ENCODE measurements at places on chromosomes 7 and 10.

DNA sequence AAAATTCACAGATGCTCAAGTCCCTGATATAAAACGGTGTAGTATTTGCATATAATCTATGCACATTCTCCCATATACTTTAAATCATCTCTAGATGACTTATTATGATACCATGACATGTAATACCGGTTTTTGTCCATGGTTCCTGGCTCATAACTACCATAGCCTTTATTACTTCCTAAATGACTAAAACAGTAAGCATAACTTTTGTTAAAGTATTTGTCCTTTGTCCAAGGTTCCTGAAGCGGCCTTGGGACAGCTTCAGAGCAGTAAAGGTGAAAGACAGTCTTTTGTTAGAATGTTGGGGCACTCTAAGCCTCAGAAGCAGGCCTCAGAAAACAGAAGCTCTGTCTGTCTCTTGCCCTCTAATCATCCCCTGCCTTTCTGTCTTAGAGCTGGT, 4.0 kb downstream of the CRCP start:
- no peak for DNase-seq

DNA sequence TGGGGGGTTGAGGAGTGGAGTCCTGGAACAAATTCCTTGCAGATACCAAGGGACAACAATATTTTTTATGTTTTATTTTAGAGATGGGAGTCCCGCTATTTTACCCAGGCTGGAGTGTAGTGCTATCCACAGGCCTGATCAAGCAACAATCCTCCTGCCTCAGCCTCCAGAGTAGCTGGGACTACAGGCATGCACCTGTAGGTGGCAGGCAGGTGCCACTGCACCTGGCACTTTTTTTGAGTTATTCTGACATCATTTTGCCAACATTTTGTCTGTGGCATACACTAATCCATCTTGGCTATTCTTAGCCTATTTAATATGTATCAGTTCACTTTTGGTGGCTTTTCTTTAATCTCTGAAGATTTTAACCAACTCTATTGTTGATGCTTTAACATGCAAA, 317.8 kb upstream of the MTPN start:
- no peak for DNase-seq

DNA sequence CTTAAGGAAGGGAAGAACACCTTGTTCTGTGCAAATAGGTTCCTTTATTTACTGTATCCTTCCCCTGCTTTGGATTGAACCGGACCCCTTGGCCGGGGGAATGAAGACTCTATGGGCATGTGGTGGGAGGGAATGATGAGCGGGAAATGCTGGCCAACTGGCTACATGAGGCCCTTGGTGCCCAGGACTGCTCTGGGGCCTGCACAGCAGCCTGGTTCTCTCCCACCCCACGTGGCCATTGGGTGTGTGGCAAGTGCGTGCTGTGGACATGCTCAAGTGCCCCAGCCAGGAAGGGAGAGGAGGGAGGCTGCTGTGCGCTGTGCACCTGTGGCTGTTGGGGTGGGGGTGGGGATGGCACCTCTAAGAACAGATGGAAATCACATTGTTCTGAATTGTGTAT, 917.0 kb upstream of the GHITM start:
- DNase-seq: no peak

DNA sequence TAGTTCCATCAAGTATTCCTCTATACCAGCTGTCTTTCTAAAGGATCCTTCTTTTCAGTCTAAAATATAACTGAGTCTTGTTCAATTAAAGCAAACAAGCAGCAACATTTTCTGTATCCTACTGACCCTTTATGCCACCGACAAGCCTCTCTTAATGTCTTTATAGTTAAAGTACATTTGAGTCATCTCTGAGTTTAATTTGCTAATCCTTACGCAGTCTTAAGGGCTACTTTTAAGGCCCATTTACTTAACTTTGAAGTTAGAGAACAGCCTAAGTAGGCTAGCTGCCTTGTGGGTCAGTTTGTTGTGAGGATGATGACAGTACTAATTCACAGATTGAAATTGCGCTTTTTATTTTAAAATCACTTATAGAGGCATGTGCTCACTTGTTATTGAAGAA, 265.5 kb upstream of the FERD3L start:
- no peak for DNase-seq

DNA sequence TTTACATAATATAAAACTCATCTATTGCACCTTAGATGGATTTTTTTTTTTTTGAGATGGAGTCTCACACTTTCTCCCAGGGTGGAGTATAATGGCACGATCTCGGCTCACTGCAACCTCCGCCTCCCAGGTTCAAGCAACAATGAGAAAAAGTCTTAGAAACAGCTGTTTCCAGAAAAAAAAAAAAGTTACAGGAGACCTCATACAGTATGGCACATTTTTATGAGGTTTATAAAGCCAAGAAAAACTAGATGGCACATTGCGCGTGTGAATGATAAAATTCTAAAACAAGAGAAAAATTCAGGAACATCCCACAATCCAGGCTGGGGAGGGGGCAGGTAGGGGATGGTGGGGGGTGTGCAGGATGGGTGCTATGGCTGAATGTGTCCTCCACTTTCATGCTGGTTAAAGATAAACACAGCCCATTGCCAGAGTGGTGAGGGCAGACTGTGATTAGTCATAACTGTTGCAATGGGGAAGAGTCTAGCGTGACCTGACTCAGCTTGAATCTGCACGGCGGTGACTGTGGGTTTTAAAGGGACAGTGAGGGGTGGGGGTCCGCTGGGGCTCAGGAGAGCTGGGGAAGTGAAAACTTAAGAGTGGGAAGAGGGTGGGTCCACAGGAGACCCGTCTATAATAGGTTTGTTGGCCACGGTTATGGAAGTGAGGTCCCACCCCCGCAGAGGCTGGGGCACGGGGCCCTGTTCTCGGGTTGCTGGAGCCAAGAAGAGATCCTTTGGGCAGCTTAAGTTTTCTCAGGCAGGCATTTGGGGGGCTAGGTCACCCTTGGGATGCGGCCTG, 11.9 kb upstream of the LRRC27 start:
- peak; percentile 83 for DNase-seq

GRCh38 chr7:54333952-54334351, 208.2 kb upstream of the VSTM2A start:
- DNase-seq: no peak

- no peak for DNase-seq
Observed at GRCh38 chr10:35228058-35228457, 101.4 kb downstream of the CREM start.

DNA sequence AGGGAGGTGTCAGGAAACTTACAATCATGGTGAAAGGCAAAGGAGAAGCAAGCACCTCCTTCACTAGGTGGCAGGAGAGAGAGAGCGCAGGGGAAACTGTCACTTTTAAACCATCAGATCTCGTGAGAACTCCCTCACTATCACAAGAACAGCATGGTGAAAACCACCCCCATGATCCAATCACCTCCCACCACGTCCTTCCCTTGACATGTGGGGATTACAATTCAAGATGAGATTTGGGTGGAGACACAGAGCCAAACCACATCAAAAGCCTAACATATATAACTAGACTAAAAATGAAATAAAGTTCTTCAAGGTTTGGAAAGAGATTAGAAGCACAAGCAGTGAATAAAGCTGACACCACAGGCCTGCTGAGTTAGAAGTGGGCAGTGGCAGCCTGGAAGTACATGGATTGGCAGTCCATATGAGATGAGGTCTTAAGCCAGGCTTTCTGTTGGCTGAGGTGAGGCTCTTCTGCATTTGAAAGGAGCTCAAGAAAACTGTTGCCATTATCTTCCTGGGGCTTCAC, 96.4 kb upstream of the MDFIC start:
- DNase-seq: no peak

DNA sequence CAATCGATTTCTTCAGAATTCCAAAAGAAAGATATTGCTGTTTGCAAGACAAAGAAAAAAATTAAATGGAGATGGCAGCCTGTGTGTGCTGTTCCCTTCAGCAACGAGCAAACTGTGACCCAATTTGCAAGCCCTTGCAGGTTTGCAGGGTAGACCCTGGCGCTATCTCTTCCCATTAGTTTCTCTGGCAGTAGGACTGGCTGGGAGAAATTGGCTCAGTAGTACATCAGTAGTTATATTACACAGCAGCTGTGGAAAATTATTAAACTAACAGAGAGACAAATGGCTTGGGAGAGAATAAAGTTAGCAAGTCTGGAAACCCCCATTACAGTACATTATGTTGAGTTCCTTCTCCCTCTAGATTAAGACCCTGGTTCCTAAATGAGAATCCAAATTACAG, 116.4 kb upstream of the ITGB1 start:
- no peak for DNase-seq

DNA sequence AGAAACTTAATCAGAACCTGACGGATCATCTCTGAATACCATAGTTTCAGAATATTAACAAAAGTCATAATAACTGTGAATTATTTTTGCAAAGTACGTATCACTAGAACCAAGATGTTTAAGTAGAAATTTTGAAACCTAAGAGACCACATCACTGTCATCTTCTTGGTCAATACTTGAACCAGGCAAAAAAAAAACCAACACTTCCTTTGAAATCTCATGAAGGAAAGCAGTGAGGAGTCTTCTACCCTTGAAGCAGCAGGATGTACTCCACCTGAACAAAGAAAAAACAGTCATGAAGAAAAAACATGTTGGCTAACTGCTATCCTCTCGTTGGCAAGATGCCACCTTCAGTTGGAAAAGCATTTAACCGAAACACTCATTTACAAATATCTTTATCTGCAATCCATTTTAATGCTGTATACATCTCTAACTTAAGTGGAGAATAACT, 82.4 kb downstream of the SRPK2 start:
- DNase-seq: no peak

GRCh38 chr10:97426776-97427570, 982 bp downstream of the PGAM1 start:
- no peak for DNase-seq

DNA sequence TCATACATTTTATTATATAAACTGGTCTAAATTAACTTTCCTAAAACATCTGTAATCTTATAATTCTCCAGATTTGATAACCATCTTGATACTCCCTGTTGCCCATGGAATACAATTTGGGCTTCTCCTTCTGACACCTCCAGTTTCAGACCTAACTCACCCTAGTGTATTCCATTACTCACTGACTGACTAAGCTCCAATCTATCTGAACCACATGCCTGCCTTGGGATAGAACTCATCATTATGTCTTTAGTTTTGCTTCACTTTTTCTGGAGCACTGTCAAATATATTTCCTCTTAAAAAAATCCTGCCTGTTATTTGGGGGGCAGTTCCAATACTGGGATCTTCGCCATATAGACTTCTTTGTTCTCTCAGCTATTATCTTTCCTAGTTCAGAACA, 4.9 kb upstream of the FOXP2 start:
- no peak for DNase-seq

- DNase-seq: no peak
Observed at GRCh38 chr10:61283066-61283465, 170.1 kb downstream of the TMEM26 start.

GRCh38 chr7:112205343-112206237, 609 bp downstream of the DOCK4 start:
- DNase-seq: peak; percentile 50

GRCh38 chr7:85770332-85770731, 583.5 kb upstream of the SEMA3D start:
- no peak for DNase-seq

GRCh38 chr10:15759265-15759664, 39.5 kb upstream of the ITGA8 start:
- no peak for DNase-seq

DNA sequence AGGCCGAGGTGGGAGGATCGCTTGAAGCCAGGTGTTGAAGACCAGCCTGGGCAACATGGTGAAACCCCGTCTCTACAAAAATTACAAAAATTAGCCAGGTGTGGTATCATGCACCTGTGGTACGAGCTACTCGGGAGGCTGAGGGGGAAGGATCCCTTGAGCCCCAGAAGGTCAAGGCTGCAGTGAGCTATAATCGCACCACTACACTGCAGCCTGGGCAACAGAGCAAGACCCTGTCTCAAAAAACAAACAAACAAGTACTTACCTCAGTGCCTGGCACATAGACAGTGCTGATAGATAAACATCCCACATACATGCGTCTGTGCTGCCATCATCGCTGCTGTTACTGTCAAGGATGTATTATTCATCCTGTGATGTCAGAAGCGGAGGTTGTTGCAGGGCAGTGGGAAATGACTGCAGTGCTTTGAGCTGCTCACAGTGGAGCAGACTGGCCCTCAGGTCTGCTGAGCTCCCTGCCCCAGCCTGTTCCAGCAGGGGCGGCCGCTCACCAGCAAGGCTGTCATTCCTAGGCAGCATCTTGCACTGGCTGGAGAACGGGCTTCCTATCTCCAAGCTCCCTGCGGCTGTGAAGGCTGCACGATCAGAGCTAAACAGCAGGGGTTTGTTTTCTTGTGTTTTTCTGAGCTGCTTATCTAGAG, 18.6 kb downstream of the FOXK1 start:
- no peak for DNase-seq

- DNase-seq: no peak
Observed at GRCh38 chr7:67723591-67723990, 727.0 kb downstream of the TYW1 start.

- DNase-seq: no peak
Observed at GRCh38 chr10:101367569-101368453, 13.8 kb downstream of the BTRC start.

- DNase-seq: no peak
Observed at GRCh38 chr10:61065051-61065450, 121.1 kb upstream of the RHOBTB1 start.

DNA sequence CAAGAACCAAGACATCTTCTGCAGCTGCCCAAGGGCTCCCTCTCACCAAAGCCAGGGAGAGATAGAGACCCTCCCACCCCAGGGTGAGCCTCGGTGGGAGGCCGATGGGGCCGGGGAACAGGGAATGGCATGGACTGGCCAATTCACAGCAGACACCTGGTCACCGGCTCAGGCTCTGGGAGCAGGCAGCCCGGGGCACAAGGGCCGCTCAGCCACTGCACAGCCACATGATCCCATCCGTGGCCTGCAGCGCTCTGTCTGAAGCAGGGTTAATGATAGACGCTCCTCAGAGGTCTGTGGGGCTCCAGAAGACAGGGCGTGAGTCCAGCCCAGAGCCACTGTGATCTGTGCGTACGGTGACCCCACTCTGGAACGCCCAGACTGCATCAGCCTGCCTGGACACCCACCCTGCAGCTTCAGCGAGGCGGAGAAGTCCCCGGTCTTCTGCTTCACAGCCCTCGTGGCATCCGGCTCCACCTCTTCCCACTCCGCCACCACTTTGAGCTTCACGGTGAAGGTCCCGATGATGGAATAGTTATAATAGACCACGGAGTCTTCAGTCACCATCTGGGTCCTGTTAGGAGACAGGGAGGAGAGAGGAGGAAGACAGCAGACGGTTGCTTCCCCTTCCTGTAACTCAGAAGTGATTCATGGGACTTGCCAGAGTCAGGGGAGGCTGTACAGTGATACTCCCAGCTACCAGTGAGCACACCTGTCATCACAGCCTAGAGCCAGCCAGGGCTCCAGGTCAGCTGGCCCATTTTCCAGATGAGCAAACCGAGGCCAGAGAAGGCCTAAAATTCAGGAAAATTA, 14.0 kb downstream of the TMEM130 start:
- DNase-seq: no peak

DNA sequence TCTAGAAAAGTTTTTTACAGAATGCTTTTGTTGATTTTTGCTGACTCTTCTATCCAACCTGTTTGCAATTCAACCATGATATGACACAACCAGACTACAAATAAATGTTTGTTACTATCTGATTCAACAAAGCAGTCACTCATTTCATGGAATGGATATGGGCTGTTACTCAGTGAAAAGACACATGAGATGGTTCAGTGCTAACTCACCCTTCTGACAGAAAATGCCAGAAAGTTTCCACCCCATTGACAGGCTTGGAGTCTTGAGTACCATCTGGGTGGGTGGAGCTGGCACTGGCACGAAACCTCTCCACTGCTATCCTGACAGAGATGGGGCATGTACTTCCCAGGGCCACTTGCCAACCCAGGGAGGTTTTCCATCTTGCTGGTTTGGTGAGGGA, 39.5 kb downstream of the RBM28 start:
- DNase-seq: no peak

- no peak for DNase-seq
Observed at GRCh38 chr10:31069411-31069810, 37.7 kb upstream of the ZNF438 start.

Data from GM13977 (cell line).